Glutamatergic neuron (in vitro differentiated cells): ENCODE measurements at places on chromosomes 6 and 20. TPM values are rescaled to one million over a fixed set of nuclear protein-coding genes. Genes with fewer than 3 reads are reported as not detected.

DNA sequence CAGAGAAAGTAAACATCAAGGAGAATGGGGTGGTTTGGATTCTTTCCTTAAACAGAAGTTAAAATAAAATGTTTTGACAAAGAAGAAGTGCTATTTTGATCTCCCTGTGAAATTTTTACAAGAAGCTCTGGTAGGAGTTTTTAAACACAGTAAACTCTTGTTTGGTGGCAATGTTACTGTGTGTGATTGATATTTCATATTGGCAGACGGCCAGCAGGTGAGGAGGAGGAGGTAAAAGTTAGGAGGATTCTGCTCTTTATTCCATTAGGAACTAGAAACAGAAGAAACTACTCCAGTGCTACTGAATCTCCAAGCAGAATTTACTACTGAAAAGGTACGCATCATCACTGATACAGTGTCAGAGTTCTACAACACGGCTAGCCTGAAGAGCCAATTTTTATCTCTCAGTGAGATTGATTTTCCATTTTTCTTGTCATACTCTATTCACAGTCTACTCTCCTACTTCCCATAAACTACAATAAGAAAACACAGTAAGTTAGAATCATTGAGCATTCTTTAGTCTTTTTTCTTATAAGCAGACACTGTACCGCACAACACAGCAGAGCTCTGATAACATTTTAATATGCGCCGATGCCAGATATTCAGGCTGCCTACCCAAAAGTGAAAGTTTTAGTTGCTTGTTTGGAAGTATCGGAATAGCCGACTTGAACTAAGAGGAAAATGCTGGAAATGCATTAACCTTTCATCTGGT is 21.2 kb upstream of the AFDN start:
- no peak overlapping the region for H3K4me3 ChIP-seq
- DNase-seq = no peak
- H3K27ac ChIP-seq = no peak overlapping the region

DNA sequence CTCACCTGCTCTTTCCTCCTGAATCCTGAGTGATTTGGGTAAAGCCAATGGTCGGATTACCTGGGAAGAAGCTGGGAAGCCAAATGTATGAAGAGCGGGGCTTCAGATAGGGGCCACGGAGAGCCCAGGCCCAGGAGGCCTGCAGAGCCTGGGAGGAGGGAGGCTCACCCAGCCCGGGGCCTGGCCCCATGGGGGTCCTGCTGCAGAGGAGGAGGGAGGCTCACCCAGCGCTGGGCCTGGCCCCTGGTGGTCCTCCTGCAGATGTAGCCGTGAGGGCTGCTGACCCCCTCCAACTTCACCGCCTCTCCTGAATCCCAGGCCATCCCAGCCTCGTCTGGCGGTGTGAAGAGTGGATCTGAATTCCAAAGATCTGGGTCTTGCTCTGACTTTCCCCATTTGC is 368.4 kb downstream of the THBS2 start:
- peaks cover 4% of the 10 kb centered on the region for H3K36me3 ChIP-seq
- H3K4me3 ChIP-seq = no peak overlapping the region
- peaks cover 9% of the 10 kb centered on the region for H3K27me3 ChIP-seq

DNA sequence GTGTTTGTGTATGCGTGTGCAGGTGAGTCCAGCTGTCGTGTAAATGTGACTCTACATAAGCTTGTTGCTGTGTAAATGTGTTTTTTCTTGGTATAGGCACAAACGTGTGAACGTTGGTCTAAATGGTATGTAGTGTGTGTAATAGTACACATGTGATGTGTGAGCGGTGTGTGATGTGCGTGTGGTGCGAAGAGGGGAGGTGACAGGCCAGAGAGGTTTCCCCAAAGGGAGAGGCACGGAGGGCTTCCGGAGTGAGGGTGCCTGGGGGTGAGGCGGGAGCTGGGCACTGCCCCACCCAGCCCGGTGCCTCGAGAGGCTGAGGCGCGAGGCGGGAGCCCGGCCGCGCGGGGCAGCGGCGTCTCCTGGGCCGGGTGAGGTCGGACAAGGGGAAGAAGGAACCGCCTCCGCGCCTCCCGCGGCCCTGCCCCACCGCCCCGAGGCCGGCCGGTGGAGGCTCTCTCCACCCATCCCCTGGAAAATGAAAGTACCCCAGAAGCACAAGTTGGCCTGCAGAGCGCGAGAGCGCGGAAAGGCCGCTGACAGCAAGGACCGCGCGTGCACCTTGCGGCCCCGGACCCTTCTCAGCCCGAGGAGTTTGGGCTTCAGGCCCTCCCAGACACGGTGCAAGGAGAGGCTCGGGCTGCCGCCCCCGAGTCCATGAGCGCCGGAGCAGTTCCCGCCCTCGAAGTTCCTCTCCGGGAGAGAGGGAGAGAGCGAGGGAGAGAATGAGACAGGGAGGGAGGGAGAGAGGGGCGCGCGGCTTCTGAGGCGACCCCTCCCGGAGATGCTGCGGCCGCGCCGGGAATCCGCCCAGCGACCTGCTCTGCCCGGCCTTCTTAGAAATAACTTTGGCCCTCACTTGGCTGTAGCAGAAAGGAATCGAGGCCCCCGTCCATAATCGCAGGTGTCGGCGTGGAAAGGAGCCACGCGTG is 43.2 kb upstream of the OSTM1 start:
- peak; percentile 28 for DNase-seq
- peaks cover 33% of the 10 kb centered on the region for H3K4me1 ChIP-seq
- H3K27me3 ChIP-seq = peaks cover 36% of the 10 kb centered on the region
- peak overlapping the region; percentile 1 for H3K27ac ChIP-seq
- no peaks in the 10 kb centered on the region for H3K36me3 ChIP-seq

GRCh38 chr6:119965008-119965407 is 615.4 kb upstream of the MAN1A1 start:
- DNase-seq = no peak
- no peak overlapping the region for H3K27ac ChIP-seq
- H3K4me1 ChIP-seq = no peaks in the 10 kb centered on the region
- no peaks in the 10 kb centered on the region for H3K27me3 ChIP-seq
- no peak overlapping the region for H3K4me3 ChIP-seq
- no peaks in the 10 kb centered on the region for H3K36me3 ChIP-seq

DNA sequence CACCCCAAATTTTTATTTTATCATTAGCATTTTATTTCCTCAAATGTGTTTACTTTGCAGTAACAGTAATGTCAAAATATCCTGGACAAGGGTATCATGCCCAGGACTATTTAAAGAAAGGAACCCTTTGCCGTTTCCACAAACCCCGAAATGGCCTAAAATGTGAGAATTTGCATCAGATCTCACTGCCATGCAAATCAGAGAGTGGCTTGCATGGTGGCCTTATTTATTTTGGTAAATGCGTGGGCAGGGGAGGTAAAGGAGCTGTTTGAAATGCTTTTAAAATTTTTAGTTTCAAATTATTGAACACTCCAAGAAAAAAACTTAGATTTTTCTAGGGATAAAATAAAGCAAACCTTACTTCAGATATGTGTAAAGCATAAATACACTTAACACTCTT is 43.8 kb downstream of the ADAT2 start:
- no peaks in the 10 kb centered on the region for H3K36me3 ChIP-seq
- no peaks in the 10 kb centered on the region for H3K4me1 ChIP-seq
- H3K4me3 ChIP-seq = no peak overlapping the region

DNA sequence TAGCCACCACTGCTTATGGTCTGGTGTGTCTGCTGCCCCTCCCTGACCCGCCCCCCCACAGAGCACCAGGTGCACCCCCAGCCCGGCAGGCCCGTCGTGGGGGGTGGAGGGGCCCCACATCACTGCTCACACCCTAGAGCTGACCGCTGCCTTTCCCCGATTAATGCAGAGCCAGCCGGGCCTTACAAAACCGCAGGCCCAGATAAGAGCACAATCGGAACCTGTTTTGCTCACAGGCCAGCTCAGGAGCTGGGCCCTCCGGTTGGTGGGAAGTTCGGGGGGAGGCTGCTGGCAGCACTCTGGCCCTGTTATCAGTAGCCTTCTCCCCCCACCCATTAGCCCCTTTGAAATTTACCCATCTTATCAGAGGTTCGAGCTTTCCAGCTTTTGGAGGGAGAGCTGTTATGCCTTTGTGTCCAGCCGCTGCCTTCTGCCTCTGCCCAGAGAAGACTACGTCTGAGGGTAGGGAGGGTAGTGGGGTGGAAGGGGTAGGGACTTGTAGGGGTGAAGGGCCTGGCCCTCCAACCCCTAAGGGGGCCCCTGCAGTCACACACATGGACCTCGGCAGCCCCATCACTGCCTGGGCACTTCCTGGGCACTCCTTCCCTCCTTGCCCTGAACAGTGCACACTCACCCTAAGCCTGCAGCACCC is 6.9 kb upstream of the SPDEF start:
- H3K27ac ChIP-seq = no peak overlapping the region
- no peak for DNase-seq
- H3K4me3 ChIP-seq = no peak overlapping the region
- peaks cover 9% of the 10 kb centered on the region for H3K27me3 ChIP-seq

- H3K36me3 ChIP-seq = peaks cover 5% of the 10 kb centered on the region
- H3K27ac ChIP-seq = no peak overlapping the region
- peaks cover 2% of the 10 kb centered on the region for H3K27me3 ChIP-seq
- H3K4me1 ChIP-seq = no peaks in the 10 kb centered on the region
- no peak overlapping the region for H3K4me3 ChIP-seq
- DNase-seq = no peak
These were observed 384.0 kb downstream of the SAMD5 start for GRCh38 chr6:147892476-147892875.

DNA sequence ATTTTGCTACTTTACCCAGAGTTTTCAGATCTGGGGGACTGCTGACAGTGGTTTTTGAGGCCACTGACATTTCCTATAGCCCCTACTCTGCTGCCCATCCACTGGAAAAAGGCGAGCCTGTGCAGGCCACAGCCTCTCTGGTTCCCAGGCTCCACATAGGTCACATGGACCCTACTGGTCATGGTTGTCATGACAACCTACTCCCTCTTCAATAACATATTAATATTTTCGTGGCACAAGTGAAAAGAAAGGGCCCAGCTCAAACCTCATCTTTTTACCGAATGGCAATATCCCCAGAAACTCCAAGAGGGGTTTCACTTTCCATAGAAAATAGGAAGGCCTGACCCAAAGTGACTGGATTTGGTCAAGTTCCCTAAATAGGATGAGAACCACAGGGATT is 11.0 kb upstream of the FOXO3 start:
- no peak for DNase-seq
- no peaks in the 10 kb centered on the region for H3K36me3 ChIP-seq
- H3K4me1 ChIP-seq = no peaks in the 10 kb centered on the region
- peaks cover 3% of the 10 kb centered on the region for H3K27me3 ChIP-seq

The SAMD5 gene
- 1.6 TPM for total RNA-seq

The TREM1 gene
- not detected for total RNA-seq

The TNFRSF6B gene
- not detected for total RNA-seq

The DDO gene
- total RNA-seq = not detected

The BPIFB4 gene
- not detected for total RNA-seq
